Panc1 (cell line): ENCODE measurements at places on chromosomes 4 and X.

- DNase-seq, result no peak
These were observed 85.9 kb downstream of the UNC5C start for GRCh38 chr4:95462921-95463320.

- DNase-seq, result no peak
These were observed 119.1 kb upstream of the ETNPPL start for GRCh38 chr4:108881986-108882385.

DNA sequence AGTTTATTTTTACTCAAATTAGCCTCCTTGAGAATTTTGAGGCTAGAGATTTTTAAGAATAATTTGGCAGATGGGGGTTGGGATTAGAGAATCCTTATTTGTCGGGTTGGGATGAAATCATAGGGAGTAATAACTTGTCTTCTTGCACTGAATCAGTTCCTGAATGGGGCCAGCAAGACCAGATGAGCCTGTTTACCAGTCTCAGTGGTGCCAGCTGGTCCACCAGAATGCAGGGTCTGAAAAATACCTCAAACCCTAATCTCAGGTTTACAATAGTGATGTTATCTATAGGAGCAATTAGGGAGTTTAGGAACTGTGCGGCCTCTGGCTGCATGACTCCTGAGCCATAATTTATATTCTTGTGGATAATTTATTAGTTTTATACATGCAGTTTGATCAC, 705.9 kb upstream of the AGA start:
- DNase-seq, result no peak

GRCh38 chr4:147768113-147768512, 36.2 kb downstream of the ARHGAP10 start:
- DNase-seq, result no peak

- no peak for DNase-seq
These were observed 675.2 kb upstream of the INTU start for GRCh38 chr4:126957556-126957955.

GRCh38 chrX:47138171-47138570, 6.3 kb downstream of the NDUFB11 start:
- no peak for DNase-seq

DNA sequence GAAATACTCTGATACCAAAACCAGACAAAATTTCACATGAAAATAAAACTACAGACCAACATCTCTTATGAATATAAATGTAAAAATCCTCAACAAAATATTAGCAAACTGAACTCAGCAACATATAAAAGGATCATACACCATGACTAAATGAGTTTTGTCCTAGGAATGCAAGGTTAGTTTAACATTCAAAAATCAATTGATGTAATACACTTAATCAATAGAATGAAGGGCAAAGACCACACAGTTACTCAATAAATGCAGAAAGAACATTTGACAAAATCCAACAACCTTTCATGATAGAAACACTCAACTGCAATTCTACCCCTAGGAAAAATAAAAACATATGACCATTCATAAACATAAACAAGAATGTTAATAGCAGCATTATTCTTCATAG, 50.2 kb upstream of the DCTD start:
- no peak for DNase-seq

DNA sequence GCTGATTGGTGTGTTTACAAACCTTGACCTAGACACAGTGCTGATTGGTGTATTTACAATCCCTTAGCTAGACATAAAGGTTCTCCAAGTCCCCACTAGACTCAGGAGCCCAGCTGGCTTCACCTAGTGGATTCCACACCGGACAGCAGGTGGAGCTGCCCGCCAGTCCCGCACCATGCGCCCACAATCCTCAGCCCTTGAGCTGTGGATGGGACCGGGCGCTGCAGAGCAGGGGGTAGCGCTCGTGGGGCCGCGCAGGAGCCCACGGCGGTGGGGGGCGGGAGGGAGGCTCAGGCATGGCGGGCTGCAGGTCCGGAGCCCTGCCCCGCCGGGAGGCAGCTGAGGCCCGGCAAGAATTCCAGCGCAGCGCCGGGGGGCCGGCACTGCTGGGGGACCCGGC, 30.7 kb downstream of the MEPE start:
- DNase-seq, result no peak

- DNase-seq, result no peak
These were observed 929.5 kb downstream of the DMD start for GRCh38 chrX:32281853-32282252.

DNA sequence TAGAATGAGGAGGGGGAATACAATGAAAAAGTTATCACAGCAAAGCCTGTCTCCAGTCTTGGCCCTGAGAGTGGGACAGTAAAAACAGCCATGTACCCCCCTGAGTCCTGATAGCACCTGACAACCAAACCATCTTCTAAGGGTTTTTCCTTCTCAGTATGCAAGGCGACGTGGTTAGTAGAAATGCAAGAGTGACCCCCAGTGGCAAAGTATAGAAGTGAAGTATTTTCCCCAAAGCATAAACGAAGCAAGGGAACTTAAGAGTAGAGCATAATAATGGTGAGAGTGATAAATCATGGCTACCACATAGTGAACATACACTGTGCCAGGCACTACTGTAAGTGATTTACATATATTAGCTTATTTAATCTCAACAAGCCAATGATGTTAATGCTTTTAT, 52.8 kb downstream of the FAM47C start:
- DNase-seq, result peak; percentile 17

DNA sequence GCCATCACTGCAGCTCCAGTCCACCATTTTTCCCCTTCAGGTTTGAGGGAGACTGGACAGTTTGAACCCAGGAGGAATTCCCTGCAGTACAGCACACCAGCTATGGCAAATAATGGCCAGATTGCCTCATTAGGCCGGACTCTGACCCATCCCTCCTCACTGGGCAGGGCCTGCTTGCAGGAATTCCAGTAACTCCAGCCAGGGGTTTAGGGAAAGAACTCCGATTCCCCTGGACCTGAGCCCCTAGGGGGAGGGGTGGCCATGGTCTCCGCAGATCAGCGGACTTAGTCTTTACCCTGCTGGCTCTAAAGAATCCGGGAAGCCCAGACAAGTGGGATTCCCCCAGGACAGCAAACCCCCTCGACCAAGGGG, 342.8 kb downstream of the DMD start:
- DNase-seq, result no peak

- no peak for DNase-seq
These were observed 69.0 kb upstream of the IQCM start for GRCh38 chr4:149884529-149885181.

- no peak for DNase-seq
These were observed 534.8 kb downstream of the IQCM start for GRCh38 chr4:149280806-149281205.

DNA sequence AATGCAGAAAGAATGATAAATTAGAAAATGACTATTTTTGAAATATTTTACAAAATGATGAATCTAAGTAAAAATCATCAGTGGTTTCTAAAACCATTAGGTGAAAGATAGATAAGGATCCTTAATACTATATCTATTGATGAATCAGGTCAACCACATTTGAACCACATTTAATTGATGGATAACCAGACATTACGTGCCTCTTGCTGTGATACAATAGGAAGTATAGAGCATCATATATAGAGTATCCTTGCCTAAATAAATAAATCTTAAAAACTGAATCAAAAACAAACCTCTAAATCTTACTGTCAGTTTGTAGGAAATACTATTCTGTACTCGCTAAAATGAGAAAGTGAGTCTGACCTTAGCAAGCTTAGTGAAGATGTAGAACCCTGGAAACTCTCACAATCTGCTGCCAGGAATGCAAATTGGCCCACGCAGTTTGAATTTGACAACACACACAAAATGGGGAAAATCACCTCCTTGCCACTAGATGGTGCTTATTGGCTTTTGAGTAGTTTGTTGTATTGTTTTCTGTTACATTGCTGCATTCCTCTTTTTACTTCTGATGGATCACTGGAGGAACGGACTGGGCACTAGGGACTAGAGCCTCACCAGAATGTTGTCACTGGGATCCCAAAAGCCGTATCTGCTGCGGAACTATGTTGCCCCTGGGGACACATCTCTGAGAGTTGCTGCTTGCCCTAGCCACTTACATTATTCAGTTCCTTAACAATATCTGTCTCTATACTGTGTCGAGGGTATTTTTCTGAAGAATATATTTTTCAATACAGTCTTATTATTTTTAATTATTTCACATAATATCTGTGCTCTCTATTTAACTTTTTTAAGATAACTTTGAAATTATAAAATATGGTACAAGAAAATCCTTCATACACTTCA, 25.4 kb upstream of the SLAIN2 start:
- no peak for DNase-seq

DNA sequence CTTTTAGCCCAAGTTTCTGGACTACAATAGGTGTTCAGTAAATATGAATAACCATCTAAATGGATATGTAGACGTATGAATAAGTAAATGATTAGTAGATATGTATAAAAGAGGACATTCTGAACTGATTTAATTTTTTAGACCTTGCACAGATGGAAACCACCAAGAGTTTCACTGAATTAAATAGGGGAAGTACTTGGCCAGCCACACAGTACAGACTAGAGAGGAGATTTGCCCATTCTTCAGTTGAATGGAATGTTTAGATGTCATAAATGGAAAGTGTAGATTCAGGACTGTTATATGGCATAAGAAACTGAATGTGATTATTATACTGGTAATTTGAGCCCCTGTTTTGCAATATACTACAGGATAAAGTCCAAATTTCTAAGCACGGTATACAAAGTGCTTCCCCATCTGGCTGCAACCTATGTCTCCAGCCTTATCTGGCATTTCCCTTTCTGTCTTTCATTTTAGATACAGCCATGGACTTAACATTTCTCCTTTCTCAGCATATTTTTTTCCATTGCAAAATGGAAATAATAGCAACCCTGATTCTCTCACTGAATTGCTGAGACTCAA, 137.8 kb upstream of the HS3ST1 start:
- no peak for DNase-seq

DNA sequence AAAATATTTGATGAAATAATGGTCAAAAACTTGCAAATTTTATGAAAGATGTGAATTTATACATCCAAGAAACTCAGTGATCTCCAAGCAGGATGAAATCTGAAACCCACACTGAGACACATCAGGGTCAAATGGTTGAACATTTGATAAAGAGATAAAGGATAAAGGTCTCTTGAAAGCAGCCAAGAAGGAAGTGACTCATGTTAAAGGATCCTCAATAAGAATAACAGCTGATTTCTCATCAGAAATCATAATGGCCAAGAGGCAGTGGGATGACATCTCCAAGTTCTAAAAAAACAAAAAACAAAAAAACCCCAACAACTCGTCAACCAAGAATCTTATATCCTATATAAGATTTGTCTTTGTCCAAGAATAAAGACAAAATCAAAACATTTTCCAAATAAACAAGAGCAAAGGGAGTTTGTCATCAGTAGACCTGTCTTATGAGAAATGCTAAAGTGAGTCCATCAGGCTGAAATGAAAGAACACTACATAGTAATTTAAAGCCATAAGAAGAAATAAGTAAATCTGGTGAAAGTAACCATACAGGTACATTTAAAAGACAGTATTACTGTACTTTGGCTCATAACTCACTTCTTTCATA, 121.7 kb downstream of the PDS5A start:
- DNase-seq, result peak; percentile 5

DNA sequence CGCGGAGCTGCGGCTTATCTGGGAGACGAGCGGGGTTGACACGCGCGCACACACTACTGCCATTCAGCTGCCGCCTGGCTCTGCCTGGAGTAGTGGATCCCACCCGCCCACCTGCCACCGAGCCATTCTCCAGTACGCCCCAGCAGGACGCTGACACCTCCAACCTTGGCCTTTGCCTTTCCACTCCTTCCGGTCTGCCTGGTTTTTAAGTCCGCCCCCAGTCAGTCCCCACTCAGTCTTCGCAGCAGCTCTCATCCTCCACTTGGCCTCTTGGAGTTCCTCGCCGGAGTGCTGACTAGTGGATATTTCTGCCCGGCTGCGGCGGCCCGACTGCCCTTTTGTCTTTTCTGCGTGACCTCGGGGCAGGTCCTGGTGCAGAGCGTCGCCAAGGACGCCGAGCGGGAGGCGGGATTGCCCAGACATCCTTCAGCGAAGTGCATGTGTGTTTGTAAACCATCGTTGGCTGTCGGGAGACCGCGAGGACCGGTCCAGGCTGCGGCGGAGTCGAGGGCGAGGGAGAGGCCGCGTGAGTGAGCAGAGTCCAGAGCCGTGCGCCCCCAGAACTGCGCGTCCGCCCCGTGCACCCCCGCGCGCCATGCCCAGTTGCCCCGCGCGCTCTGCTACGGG, 1.1 kb downstream of the SLIT2 start:
- no peak for DNase-seq

- DNase-seq, result no peak
These were observed 5.9 kb upstream of the HPGD start for GRCh38 chr4:174528226-174528625.

GRCh38 chr4:31917334-31917733, 1197.2 kb downstream of the PCDH7 start:
- no peak for DNase-seq

DNA sequence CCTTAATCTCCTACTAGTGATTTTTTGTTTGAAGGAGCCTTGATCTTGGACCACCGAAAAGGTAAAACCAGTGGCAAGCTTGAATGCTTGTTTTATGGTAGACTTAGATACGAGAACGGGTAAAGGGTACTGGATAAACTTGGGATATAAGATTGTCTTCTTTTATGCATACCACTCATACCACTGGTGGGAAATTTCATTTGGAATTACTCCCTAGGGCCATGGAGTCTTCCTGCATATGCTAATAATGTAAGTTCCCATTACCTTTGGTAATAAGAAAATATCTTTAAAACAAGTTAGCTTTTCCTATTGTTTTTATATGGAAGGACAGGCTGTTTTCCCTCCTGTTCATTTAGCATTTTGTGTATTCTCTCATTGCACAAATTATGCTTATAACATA, 11.7 kb downstream of the SMARCAD1 start:
- no peak for DNase-seq

- DNase-seq, result no peak
These were observed 141.9 kb downstream of the THOC2 start for GRCh38 chrX:123590842-123591486.

DNA sequence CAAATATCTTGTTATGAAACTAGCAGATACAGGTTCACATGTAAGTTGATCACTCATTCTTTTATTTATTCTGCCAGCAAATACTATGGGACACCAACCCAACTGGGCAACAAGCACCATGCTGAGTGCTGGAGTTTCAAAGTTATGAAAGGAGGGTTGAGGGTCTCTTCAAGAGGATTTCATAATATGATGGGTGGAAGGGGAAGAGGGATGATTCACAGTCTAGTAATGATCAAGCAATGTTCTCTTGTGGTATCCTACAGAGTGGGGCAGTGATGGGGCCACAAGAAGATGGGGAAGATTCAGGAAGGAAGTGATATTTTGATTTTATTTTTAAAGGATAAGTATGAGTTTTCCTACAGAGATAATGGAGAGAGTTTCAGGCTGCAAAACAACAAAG, 46.2 kb upstream of the TXK start:
- no peak for DNase-seq

DNA sequence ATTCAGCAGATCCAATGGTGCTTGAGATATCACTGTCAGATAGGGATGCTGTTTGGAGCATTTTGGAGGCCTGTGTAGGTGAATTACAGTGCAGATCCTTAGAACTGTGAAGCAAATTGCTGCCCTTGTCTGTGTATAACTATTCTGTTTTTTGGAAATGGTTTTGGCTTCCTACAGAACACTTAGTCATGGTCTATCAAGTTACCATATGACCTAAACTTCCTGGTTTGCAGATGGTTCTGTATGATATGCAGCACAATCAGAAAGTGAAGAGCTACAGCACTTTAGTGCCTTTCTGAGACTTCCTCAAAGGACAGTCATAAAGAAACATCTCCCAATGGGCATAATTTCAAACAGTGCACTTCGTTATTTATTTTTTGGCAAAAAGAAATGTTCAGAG, 688.6 kb downstream of the SH3BGRL start:
- no peak for DNase-seq
